Activated CD4-positive, alpha-beta T cell treated with anti-CD3 and anti-CD28 coated beads for 36 hours (primary cell): ENCODE measurements at places on chromosomes 3 and 15. TPM values are rescaled to one million over a fixed set of nuclear protein-coding genes. Genes with fewer than 3 reads are reported as not detected.

The EPHB3 gene
- total RNA-seq: not detected

The ISLR gene
- not detected for total RNA-seq

The AMIGO3 gene
- total RNA-seq: 0.07 TPM

The WDR93 gene
- not detected for total RNA-seq

The GRAMD1C gene
- 0.87 TPM for total RNA-seq

The STAB1 gene
- total RNA-seq: 0.14 TPM

The VPS8 gene
- total RNA-seq: 33.9 TPM

The CRABP1 gene
- total RNA-seq: 0.90 TPM

The SCAANT1 gene
- not detected for total RNA-seq

The AZI2 gene
- 52.3 TPM for total RNA-seq

The TMCO5A gene
- not detected for total RNA-seq

The PLSCR5 gene
- total RNA-seq: not detected

The FGD5 gene
- 0.09 TPM for total RNA-seq

The CCDC39 gene
- total RNA-seq: not detected

The ITIH1 gene
- total RNA-seq: not detected

The CNTN4 gene
- total RNA-seq: not detected

The PPP1R14D gene
- not detected for total RNA-seq

The ALDH1L1 gene
- 0.18 TPM for total RNA-seq

The NEO1 gene
- 6.6 TPM for total RNA-seq

The IL1RAP gene
- total RNA-seq: 16.1 TPM

The MEF2A gene
- total RNA-seq: 20.9 TPM

The ZNF502 gene
- 1.8 TPM for total RNA-seq

The TUBGCP4 gene
- 43.6 TPM for total RNA-seq

The CMC1 gene
- 21.6 TPM for total RNA-seq

The C2CD4B gene
- 0.37 TPM for total RNA-seq

The LIPC gene
- 0.30 TPM for total RNA-seq

The ATP13A5 gene
- not detected for total RNA-seq

The USP13 gene
- 11.6 TPM for total RNA-seq

The PIGZ gene
- total RNA-seq: 0.44 TPM

The CCRL2 gene
- total RNA-seq: 1.0 TPM

The GRK7 gene
- not detected for total RNA-seq

The ACVR2B gene
- total RNA-seq: 6.9 TPM

The CAMKV gene
- 1.1 TPM for total RNA-seq

The TNFAIP8L3 gene
- total RNA-seq: not detected

The ANKUB1 gene
- total RNA-seq: not detected

The LRRIQ4 gene
- 0.12 TPM for total RNA-seq

The CCNB2 gene
- total RNA-seq: 75.3 TPM

The PRKAR2A gene
- 35.2 TPM for total RNA-seq

The SLC2A2 gene
- not detected for total RNA-seq

The HRG gene
- not detected for total RNA-seq

The SPSB4 gene
- total RNA-seq: not detected

The MORC1 gene
- not detected for total RNA-seq

The JAGN1 gene
- total RNA-seq: 33.0 TPM

The B3GALNT1 gene
- 0.60 TPM for total RNA-seq

The CGGBP1 gene
- 85.4 TPM for total RNA-seq

The KBTBD13 gene
- total RNA-seq: not detected

The IL20RB gene
- total RNA-seq: 1.1 TPM

The FBXO40 gene
- total RNA-seq: not detected

The LTK gene
- 0.11 TPM for total RNA-seq

The MNS1 gene
- 0.74 TPM for total RNA-seq

The RHOV gene
- total RNA-seq: 0.25 TPM

The NAALADL2 gene
- total RNA-seq: not detected
